ENCODE measurements at places on chromosomes 2 and 18.

GRCh38 chr2:38239452-38239851, 137.6 kb downstream of the ATL2 start:
- no peak for DNase-seq

- DNase-seq, result no peak
These were observed 33.4 kb upstream of the POMC start for GRCh38 chr2:25201794-25202193.

- DNase-seq, result no peak
These were observed 123.3 kb upstream of the CWC22 start for GRCh38 chr2:180130403-180130802.

DNA sequence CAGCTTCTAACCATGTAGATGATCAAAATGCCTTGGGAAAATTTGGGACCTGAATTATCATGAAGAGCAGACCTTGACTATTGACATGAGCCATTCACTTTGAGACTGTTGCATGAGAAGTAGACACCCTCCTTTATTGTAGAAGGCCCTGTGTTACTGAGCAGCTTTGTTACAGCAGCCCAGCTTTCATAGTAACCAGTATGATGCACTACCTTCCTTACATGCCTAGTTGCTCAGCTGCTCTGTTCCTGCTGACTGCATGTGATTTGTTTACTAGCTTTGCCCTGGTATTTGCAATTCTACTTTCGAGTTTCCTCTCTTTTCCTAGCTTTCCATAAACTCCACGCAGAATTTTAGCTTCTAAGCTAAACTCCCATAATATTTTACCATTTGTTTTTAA, 11.2 kb upstream of the FN1 start:
- no peak for DNase-seq
